ENCODE measurements at places on chromosomes 6 and 20.

DNA sequence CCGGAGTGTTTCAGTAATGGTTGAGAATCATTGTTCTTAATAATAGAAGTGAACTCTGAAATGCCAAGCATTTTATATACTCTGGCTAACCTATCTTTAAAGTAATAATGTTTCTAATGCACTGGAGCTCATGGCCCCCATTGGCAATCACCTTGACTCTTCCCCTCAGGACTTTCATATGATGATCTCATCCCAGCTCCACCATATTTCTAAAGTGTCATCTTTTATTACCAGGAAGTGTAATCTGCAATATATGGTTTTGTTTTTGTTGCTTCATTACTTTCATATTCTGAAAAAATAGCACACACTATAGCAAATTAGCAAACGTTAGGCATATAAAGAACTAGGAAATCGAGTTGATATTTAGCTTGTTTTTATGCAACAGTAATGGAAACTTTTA is 60.3 kb downstream of the TULP4 start:
- DNase-seq, result no peak

- no peak for DNase-seq
Measured at GRCh38 chr6:151661928-151662327, 145.6 kb upstream of the ESR1 start.

DNA sequence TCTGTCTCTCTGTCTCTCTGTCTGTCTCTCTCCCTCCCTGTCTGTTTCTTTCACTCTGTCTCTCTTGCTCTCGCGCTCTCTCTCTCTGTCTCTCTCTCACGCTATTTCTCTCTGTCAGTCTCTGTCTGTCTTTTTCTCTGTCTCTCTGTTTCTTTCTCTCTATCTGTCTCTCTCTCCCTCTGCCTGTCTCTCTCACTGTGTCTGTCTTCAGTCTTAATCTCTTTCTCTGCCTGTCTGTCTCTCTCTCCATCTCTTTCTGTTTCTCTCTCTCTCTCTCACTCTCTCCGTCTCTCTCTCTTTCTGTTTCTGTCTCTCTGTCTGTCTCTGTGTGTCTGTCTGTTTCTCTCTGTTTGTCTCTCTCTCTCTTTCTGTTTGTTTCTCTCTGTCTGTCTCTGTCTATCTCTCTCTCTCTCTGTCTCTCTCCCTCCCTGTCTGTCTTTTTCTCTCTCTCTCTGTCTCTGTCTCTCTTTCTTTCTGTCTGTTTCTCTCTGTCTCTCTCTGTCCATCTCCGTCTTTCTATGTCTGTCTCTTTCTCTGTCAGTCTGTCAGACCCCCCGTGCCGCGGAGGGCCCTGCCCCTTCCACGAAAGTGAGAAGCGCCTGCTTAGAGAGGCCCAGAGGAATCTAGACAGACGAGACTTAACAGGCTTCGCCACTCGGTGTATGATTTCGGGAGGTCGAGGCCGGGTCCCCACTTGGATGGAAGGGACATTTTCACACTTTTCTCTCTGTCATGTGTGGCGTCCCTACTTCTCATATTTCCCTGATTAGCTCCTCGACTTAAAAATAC is 346.3 kb upstream of the DEFB115 start:
- no peak for DNase-seq

DNA sequence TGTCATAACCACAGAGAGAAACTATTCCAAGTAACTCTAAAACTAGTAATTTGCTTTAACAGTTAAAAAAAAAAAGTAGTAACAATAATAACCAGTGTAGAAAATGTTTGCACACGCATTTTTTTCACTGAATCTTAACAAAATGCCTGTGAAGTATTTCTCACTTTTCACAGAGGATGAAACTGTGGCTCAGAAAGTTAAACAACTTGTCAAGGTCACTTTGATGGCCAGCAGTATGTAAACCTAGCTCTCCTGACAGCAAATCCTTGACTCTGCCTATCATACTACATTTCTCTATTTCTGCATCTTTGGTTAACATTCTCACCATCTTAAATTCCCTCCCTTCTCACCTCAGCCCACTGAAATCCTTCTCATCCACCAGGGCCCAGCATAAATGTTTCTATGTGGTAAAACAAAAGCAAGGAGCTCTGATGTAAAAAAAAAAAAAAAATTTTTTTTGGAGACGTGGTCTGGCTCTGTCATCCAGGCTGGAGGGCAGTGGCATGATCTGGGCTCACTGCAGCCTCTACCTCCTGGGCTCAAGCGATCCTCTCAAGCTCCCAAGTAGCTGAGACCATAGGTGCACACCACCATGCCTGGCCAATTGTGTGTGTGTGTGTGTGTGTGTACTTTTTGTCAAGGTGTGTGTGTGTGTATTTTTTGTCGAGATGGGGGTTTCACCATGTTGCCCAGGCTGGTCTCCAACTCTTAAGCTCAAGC is 26.1 kb upstream of the ZC3H12D start:
- no peak for DNase-seq

DNA sequence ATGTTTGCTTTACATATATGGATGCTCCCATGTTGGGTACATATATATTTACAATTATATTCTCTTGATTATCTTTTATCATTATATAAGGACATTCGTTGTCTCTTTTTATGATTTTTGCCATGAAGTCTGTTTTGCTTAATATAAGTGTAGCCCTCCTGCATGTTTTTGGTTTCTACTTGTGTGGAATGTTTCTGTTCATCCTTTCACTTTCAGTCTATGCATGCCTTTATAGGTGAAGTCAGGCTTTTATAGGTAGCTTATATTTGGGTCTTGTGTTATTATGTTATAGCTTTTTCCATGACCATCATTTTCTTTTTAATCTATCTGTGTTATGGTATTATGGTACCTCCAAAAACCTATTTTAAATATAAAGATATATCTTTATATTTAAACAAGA is 612.5 kb upstream of the HS3ST5 start:
- no peak for DNase-seq

DNA sequence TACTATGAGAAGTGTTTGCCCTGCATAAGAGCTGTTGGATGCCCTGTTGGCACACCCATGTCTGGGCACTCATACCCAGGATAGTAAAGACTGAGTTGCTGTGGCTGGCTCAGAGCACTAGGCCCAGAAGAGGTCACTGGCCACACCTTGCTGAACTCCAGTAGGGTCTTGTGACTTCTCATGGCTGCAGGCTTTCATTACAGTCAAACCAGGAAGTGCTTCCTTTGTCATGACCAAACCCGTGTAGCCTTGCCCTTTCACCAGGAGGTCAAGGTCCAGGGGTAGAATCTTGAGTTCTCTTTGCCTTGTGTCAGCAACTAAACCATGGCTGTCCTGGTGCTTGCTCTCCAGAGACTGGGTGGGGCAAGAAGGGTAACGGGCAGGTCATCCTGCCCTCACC is 49.5 kb downstream of the CD164 start:
- no peak for DNase-seq

- DNase-seq, result no peak
Measured at GRCh38 chr6:125872259-125872921, 81.6 kb downstream of the NCOA7 start.

DNA sequence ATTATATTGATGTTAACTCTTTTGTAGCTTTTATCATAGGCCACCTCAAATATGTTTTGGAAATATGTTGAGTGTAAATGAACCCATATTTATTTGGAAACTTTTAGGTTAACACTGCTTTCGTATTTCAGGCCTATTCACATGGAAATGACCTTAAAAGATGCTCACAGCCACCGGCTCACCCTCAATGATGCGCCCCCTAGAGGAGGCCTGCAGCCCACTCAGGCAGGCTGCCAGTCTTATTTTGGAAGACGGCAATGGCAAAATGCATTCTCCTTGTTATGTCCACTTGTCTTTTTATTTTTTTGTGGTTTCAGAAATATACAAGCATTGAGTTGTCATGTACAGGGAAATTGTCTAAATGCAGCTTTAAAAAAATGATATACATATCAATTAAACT is 869.7 kb downstream of the PHF3 start:
- no peak for DNase-seq

- no peak for DNase-seq
Measured at GRCh38 chr6:52603000-52603795, 26.3 kb upstream of the TRAM2 start.

DNA sequence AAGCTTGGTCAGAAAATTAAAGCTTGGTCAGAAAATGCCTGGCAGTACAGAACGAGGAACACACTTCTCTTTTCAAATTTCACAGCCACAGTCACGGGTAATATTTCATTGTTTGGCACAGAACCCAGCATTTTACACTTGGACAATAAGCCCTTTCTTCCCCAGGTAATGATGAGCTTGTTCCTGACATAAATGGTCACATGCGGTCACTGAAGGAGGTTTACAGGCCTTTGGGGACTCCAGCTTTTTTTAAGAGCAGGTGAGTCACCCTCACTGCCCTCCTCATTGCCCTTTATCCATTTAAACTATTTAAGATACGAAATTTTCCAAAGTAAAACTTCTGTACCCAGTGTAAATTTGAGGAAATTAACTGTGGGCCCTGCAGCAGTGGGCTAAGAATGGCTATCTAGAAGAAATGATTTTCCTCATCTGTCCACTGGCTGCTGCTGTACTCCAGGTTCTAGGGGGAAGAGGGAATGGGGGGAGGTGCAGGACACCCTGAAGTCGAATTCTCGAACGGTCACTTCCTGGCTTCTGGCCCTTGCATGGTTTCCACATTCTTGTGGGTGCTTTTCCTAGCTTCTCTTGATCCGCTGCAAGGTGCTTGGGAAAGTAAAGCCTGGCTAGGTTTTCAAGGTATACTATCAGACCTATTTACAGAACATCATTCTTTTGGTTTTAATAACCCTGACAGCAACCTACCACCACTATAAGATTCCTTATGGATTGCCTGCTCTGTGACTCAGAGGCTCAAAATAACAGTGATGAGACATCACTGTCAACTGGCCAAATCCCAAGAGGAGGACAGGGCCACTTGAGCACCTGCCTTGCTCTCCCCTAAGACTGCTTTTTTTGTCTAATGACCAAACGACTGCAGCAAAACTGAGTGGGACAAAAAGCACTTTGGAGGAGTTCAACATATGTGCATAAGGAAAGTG is 75.8 kb downstream of the PREP start:
- DNase-seq, result no peak

GRCh38 chr6:129634411-129635230 is 75.4 kb downstream of the ARHGAP18 start:
- DNase-seq, result no peak

GRCh38 chr6:97423190-97423589 is 140.2 kb upstream of the MMS22L start:
- DNase-seq, result no peak

GRCh38 chr6:72948153-72948552 is 277.1 kb downstream of the KHDC1L start:
- DNase-seq, result no peak

GRCh38 chr6:154395316-154395715 is 38.7 kb upstream of the IPCEF1 start:
- no peak for DNase-seq

- DNase-seq, result no peak
Measured at GRCh38 chr20:49866051-49866450, 49.3 kb downstream of the SPATA2 start.

DNA sequence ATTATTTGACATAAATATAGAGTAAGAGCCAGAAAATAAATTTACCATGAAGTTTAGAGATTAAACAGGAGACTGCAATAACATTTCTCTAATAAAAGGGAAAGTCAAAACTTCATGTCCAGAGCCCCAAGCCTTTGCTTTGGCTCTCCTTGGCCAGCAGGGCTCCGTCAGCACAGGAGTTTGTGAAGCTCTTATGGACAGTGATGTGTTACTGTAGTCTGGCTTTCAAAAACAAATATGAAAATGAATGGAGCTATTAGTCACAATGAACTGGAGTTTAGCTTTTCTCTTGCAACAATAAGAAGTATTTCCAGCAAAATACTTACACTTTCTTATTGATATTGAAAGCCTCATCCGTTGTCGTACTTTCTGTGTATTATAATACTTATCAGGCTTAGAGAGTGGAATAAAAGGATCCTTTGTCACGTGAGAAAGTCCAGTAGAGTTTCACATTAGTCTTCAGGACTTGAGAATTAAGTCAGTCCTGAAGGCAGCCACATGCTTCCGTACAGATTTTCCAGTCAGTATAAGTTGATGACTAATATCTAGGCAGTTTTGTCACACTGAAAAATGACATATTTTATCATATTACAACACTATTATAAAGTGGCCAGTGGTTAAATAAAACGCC is 117.0 kb upstream of the PRL start:
- no peak for DNase-seq

GRCh38 chr6:89002523-89002922 is 39.1 kb upstream of the RNGTT start:
- no peak for DNase-seq

DNA sequence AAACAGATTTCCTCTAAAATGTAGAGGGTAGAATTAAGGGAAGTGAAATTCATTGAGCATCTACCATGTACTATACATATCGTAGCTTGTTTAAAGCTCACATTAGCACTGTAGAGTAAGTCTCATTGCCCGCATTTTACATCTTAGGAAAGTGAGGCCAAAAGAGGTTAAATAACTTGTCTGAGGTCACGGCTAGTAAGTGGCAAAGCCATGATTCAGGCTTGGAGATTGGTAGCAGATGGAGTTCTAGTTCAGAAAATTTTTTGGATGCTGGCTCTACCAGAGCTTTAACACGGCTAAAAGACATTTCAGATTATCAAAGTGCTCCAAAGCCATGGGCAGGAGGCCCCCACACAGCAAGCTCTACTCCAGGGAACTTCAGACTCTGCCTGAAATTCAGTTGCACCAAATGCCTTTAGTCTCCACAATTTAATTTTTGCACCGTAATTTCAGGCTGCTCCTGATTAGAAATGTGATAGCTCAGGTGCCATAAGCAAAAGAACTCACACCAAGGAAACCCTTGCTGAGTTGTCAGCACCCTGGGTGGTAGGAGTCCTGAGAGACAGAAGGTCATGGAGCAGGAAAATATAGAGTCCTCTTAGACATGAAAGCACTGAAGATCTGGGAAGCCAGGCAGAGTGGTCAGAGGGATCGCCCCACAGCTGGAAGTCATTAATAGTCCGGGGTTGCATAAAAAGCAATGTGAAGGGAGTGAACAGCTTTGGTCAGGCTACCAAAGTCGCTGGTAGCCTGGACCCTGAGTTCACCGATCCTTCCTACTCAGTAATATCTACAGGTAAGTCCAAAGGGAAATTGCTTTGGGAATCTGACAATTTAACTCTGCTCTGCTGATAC is 55.2 kb upstream of the ASIP start:
- DNase-seq, result no peak

- DNase-seq, result no peak
Measured at GRCh38 chr6:106849676-106850332, 124.7 kb downstream of the CD24 start.

GRCh38 chr6:140932909-140933308 is 1199.8 kb upstream of the GJE1 start:
- DNase-seq, result no peak

DNA sequence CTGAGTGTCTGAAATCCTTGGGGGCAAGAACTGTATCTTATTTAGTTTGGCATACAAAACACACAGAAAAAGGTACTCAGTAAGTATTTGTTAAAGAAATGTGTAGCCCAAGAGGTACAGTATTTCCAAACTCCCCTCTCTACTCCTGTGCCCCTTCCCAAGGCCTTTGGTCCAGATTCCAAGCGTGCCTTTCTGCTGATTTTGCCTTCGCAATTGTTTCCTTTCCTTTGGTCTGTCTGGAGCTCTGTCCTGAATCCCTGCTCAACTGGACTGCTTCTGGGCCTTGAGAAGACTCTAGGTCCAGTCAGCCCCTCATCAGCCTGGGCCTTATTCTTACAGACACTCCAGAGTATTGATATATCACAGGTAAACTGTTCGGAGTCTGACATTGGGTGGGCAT is 122.2 kb upstream of the SYNCRIP start:
- no peak for DNase-seq

- DNase-seq, result no peak
Measured at GRCh38 chr6:2173203-2173961, 72.0 kb downstream of the GMDS start.

- DNase-seq, result no peak
Measured at GRCh38 chr6:138115201-138115600, 8.0 kb upstream of the PERP start.

All from CD8-positive, alpha-beta memory T cell (primary cell).